ENCODE measurements at places on chromosomes 7 and 10. TPM values are rescaled to one million over a fixed set of nuclear protein-coding genes. Genes with fewer than 3 reads are reported as not detected.

GJC3 gene
- total RNA-seq, result 0.54 TPM

CDK1 gene
- total RNA-seq, result 1.6 TPM

SLC26A4 gene
- total RNA-seq, result 0.27 TPM

TNRC18 gene
- 214 TPM for total RNA-seq

CDHR1 gene
- total RNA-seq, result under 0.01 TPM

DNA sequence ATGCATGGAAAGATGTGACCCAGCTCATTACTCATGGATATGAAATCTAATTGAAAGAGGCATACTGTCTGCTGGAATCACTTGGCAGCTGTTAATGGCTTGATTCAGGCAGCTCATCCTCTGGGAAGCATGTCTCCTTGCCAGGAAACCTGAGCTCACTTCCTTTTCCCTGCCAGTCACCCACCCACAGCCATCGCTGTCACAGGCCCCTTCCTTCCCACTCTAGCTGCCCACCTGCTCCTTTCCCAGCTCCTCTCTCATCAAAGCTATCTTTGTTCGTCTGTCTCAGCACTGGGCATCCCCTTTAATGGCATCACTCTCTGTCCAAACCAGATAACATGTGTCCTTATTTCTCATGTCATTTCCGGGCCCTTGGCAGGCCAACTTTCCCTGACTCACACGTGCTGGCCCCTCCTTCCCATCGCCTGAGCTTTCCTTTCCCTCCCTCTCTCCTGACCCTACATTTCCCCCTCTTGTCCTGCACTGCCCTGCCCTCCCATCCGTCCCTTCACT lies 721.9 kb downstream of the TNS3 start:
- DNase-seq, result no peak

DNA sequence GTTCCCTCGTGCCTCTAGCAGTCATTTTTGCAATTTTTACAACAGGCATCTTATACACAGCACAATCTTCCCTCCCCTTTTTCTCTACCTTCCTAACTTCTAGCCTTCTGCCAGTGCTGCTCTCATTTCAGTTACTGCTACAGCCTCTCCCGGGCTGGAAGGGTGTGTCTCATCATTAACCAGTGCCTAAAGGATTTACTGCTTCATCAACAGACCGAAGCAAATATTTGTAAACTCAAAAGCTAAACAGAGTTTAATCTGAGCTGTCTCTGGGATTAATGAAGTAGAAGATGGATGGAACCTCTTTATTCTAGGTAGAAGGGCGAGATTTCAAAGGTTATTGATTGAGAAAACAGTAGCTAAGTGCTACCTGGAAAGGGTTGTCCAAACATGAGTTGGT lies 94.3 kb downstream of the PRPF18 start:
- DNase-seq, result no peak

DNA sequence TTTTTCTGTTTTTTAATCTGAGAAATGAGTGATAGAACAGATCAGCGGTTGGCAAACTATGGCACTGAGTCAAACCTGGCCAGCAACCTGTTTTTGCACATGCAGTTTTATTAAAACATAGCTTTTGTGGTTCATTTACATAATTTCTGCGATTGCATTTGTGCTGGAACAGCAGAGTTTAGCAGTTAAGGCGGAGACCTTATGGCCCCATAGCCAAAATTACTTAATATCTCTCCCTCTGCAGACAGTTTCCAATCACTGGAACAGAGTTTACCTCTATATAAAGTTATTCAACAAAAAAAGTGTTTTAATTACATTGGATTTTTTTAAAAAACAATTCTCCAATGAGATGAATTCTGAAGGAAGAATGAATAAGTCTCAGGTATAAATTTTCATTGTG lies 212.1 kb downstream of the DGKB start:
- DNase-seq, result no peak

GRCh38 chr10:71613261-71613777 lies 106.3 kb downstream of the C10orf105 start:
- DNase-seq, result no peak
